ENCODE measurements at places on chromosomes 5 and 9.

- no peak for DNase-seq
These were observed 86.1 kb downstream of the FBXL17 start for GRCh38 chr5:108295578-108296368.

- no peak for DNase-seq
These were observed 138.3 kb downstream of the PBX3 start for GRCh38 chr9:125885405-125886034.

- DNase-seq = no peak
These were observed 60.7 kb downstream of the SECISBP2 start for GRCh38 chr9:89379031-89379430.

DNA sequence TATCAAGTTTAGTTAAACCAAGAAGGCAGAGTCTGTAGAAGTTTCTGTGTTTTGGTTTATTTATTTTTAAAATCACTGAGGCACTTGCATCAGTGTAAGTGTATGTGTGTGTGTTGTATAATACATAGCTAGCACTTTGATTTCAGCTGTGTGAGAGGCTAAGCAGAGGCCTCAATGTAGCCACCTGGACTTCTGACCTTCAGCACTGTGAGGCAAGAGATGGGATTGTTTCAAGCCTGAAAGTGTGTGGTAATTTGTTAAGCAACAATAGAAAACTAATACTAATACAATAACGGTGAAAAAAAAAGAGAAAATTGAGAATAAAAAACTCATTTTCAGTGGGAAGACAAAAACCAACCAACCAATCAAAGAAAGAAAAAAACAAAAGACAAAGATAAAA is 327.3 kb downstream of the CDH18 start:
- DNase-seq = no peak

DNA sequence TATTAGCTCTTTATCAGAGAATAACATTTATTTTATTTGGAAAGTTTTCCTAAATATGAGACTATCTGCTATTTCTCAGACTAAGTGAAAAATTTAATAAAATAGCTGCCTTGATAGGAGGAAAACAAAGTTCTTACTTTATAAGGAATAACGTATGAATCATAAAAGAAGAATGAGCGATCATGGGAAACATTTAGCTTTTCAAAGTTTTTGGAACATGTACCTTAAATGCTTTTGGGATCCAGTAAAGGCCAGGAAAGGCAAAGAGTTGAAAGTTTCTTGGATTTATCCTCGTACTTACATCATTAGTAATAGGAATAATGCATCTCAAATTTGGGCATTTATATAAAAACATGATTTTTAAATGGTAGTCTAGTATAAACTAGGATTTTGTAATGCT is 19.4 kb downstream of the OGN start:
- DNase-seq = no peak

GRCh38 chr5:81209386-81209785 is 23.7 kb upstream of the CKMT2 start:
- no peak for DNase-seq

- no peak for DNase-seq
These were observed 14.4 kb downstream of the CKMT2 start for GRCh38 chr5:81247441-81247972.

DNA sequence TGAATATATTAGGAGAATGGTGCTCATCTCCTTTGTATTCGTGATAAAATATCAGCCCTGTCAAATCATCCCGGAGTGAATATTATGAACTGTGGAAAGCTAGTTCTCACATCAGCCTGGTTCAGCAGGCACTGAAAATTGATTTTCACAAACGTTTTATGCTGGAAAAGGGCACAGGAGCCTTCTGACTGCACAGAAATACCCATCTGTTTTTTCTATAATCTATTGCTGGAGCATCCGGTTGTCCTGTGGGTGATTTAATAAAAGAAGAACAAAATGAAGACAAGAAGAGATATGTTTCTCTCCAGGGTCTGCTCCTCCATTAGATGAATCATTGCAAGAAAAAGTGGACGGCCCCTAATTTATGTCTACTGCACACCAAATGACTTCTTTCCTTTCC is 85.3 kb downstream of the PRLR start:
- DNase-seq = no peak

- no peak for DNase-seq
These were observed 143.6 kb downstream of the PCSK5 start for GRCh38 chr9:76034049-76034448.

GRCh38 chr5:59371525-59372127 is 521.9 kb downstream of the PDE4D start:
- DNase-seq = no peak

DNA sequence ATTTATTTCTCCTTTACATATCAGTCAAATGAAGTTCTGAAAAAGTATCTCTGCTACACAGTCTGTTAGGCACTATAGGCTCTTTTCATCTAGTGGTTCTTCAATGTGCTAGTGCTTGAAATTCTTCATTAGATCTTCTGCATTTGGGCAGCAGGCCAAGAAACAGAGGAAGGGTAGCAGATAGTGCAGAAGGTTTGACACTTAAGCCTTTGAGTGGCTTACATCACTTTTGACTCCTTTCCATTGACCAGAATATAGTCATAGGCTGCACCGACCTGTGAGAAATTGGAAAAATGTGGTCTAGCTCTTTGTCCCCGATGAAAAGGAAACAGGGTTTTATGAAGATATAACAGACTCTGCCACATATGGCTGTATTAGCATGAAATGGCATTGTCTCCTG is 459.5 kb upstream of the PTGER4 start:
- DNase-seq = no peak

DNA sequence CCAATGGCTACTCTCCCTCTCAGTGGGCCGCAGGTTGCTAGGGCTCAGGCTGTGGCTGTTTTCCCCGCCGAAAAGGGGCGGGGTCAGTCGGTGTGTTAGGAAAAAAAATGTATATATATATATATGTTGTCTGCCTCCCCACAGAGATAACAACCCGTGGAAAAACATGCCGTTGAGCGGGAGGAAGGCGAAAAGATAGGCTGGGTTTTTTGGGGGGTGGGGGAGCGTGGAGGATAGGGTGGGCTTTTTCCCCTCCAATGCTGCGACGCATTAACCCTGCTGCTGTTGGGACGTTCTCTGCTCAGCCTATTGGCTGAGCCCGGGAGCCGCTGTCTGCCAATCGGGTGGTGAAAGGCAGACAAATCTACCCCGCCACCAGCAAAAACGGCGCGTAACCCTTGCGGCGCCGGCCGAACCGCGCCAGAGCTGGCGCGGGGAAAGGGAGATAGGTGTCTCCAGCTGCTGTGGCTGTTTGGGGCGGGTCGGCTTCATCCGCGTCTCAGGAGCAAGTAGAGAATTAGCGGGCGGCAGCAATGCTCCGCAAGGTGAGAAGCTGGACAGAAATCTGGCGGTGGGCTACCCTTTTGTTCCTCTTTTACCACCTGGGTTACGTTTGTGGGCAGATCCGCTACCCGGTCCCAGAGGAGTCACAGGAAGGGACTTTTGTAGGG is at the start of gene PCDHGC4:
TSS of gene PCDHGC4 (plus strand) at position 390 of the 671 bp plus-strand sequence. CDS start at position 534, 144 bp downstream.
- no peak for DNase-seq

DNA sequence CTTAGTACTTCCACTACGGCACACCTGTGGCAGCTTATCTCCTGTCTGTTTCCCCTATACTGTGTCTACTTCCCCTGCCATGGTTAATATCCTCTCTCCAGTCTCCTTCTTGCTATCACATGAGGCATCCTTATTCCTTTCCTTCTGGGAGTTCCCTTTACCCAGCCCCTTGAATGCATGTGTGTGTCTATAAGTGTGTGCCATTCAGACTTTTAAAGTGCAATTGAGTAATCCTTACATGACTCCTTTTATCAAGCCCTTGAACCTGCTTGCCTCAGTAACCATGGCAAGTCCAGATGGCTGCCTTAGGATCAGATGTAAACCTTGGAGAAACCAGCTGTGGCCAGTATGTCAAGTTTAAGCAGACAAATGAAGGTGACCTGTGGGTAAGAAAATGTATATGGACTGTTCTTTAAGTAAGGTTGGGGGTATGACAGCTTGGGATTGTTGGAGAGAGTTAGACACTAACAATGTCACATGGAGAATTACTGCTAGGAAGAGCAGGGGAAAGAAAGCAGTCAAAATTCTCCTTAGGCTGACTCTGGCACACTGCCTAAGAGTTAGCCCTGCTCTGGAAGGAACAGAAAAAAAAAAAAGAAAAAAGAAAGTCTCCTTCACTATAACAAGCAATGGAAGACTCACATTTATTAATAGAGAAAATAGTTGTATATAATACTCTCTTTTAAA is 142.1 kb downstream of the HINT1 start:
- DNase-seq = no peak

GRCh38 chr5:124728968-124729332 is 17.5 kb downstream of the ZNF608 start:
- no peak for DNase-seq

DNA sequence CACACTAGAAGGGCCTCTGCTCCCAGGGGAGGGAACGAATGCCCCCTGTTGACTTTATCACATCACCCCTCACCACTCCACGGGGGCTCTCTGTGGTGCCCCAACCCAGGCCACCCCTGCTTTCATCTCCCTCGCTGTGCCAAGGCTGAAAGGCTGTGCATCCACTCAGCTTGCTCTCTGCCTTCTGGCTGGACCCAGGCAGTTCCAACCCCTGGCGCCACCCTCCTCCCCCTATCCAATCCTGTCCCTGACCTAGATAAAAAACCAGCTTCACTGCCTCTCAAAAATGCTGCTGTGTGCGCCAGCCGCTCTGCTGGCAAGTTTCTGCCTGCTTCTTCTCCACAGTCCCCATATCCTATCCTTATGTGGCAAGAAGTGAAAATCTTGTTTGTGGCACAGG is 22.4 kb upstream of the CORO2A start:
- DNase-seq = no peak

DNA sequence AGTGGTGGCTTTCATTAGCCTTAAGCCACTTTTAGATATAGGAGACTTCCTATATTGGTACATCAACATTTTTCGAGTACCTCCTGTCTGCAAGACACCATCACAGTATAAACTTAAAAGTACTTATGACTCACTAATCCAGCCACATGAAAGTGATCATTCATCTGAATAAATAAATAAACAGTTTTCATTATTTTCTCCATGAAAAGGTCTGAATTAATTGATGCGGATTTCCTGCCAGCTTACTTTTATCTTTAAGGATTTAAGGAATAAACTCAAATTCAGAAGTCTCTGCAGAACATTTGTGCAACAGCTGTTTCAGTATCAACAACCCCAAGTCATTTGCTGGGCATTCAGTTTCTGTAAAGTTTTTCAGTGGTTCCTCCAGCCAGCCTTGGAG is 4.0 kb downstream of the SAP30L start:
- DNase-seq = no peak

DNA sequence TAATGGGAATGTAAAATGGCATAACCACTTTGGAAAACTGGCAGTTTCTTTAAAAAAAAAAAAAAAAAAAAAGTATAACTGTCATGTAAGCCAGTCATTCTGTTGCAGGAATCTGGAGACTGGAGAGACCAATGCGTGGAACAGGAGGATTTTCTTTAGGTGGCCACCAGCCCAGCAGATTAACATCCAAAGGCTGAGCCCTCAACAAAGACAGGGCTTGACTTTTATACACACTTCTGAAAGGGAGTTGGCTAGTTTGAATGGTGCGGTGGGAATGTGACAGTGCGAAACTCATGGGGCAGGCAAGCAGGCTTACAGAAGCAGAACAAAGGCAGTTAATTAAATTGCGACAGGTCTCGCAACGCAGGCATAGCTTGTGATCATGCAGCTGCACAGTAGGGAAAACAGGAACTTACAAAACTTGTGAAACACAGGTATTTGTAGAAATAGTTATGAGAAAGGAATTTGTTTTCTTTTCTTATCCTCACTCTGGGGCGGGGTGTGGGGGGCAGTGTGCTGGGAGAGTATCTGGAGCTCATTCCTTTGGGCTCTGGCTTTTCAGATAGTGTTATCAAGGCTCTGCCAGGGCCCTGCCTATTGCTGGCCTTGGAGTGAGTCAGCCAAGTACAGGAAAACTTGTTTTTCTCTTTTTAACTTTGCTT is 12.0 kb downstream of the UIMC1 start:
- no peak for DNase-seq

DNA sequence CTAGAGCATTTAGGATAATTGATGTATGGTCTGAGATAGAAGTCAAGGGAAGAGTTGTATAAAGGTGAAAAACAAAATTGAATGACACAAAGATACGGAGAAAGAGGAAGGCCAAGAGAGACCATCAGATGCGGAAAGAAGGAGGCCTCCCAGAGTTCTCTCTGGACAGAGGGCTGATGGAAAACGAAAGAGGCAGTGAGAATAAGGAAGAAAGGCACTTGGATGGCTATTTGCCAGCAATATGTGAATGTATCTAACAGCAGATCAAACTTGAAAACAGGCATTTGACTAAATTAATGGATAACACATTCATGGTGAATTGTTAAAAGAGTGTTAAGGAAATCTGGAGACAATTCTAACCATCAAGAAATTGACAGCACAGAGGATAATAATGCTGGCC is 2.4 kb upstream of the DOCK8 start:
- DNase-seq = no peak

GRCh38 chr5:66171349-66172344 is 27.5 kb downstream of the SREK1 start:
- peak; percentile 2 for DNase-seq

DNA sequence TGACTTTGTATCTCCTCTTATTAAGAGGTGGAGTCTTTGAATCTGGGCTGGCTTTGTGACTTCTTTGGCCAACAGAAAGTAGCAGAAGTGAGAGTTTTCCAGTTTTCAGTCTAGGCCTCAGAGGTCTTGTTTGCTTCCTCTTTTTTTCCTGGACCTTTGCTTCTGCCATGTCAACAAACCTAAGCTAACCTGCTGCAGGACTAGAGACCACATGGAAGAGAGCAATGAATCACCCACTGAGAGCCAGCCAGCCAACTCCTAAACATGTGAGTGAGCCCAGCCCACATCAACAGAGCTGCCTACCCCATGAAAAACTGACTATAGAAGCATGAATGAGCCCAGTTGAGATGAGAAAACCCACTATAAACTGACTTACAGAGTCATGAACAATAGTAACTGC is 29.9 kb downstream of the MRPL22 start:
- no peak for DNase-seq

DNA sequence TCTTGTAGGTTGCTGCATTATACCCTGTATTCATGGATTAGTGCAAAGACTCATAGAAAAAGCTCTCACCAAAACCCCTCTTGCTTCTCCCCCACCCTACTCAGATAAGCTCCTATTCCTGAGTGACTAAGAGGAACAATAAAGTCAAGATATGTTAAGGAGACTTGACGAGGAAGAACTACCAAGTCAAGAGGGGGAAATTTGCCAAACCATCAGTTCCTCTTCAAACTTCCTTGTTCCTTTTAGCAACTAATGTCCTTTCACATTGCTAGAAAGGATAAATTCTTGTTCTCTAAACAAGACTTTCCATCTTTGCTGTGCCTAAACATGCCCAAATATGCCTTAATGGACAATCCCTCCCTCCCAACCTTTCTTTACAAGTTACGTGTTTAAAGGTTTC is 27.0 kb downstream of the CNOT8 start:
- no peak for DNase-seq

- DNase-seq = no peak
These were observed 41.4 kb downstream of the AGTPBP1 start for GRCh38 chr9:85700330-85700729.

GRCh38 chr5:132386644-132387286 is 17.3 kb downstream of the SLC22A5 start:
- no peak for DNase-seq

DNA sequence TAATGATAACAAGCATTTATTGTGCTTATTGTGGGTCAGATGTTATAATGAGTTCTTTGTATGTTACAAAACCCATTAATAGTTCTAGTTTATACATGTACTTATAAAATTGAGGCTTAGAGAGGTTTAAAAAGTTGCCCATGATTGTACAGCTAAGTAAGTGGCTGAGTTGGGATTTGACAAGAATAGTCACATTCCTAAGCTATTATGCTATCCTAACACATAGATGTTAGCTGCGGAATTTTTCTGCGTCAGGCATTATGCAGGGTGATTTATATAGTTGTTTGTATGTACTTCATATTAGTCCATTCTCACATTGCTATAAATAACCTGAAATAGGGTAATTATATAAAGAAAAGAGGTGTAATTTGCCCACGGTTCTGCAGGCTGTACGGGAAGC is 12.5 kb downstream of the COMMD10 start:
- no peak for DNase-seq
